GF-D8 (cell line): ENCODE measurements at places on chromosomes 13 and 19.

DNA sequence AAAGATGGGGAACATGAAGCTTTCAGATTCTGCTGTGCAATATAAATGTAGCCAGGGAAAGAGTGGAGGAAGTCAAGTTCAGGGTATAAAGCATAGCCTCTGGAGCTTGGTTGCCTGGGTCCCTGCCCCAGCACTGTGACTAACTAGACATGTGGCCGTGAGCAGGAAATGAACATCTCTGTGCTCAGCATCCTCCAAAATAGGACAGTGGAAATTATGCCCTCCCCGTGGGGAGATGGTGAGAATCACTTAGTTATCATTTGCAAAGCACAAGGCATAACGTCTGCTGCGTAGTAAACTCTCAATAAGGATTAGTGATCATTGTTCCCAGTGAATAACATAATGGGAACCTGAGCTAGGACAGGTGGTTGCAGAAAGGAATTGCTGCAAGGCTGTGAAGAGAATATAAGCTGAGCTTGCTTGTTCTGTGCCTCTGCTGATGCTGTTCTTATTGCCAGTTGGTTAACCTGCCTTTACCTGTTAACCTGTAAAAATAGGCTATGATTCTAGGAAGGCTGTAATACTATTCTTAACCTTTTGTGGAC, 441.0 kb downstream of the COG6 start:
- no peak for DNase-seq

GRCh38 chr19:2246801-2247361, 2.2 kb upstream of the AMH start:
- DNase-seq = no peak

- DNase-seq = no peak
Measured at GRCh38 chr19:50764409-50764808, 5.9 kb upstream of the GPR32 start.

GRCh38 chr13:90951663-90952062, 395.8 kb upstream of the MIR17HG start:
- no peak for DNase-seq

DNA sequence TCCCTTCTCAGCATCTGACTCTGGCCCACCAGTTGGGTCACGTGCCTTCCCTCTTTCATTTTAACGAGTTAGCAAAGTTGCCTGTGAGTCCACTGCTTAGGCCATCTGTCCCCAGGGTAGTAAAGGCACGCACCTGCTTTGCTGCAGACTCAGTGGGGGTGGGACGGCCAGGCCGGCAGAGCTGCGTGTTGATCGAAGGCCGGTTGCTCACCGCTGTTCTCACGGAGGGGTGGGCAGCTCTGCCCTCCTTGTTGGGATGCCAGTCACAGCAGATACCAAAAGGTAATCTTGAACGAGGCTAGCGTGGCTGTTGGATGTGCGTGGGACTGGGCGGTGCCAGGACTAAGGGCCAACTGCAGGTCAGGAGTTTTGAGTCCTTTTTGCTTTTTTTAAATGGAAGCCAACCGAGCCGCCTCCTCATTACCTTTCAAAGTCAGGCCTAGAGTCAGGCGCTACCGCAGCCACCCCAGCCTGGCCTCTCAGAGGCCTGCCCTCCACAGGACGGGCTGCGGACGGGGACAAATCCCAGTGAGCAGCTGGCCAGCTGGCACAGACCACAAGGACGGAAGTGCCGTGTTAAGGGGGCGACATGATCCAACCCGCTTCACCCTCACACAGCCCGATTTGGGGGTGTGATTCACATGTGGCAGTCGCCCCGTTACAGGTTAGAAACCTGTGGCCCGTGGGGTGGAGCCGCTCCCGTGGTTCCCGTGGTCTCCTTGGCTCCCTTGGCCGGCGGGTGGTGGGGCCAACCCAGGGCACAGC, 20.6 kb downstream of the ADPRHL1 start:
- DNase-seq = no peak
